NCI-H1105 (cell line): ENCODE measurements at places on chromosomes 1 and 21.

- DNase-seq = no peak
Observed at GRCh38 chr1:3614755-3615742, 3.7 kb upstream of the MEGF6 start.

GRCh38 chr1:228148196-228148861 is 1.4 kb upstream of the GJC2 start:
- DNase-seq = no peak

DNA sequence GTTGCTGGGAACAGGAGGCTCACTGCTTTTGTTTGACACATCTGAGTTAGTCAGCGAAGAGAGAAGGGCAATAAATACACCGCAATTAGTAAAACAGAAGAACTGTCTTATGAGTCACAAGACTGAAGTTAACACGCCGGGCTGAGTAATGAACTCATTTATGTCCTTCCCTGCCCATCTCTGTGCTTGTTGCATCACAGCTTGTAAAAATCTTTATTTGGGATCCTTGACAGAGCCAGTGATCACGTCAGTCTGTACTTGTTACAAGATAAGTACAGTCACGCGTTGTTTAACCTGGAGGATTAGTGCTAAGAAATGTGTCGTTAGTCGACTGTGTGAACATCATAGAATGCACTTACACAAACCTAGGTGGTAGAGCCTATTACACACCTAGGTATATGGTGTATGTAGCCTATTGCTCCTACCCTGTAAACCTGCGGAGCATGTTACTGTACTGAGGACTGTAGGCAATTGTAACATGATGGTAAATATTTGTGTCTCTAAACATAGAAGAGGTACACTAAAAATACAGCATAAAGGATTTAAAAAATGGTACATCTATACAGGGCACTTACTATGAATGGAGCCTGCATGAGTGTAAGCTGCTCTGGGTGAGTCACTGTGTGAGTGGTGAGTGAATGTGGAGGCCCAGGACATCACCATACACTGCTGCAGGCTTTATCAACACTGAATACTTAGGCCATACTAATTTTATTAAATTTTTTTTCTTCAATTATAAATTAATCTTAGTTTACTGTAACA is 272.2 kb downstream of the TNR start:
- DNase-seq = no peak

GRCh38 chr1:246569248-246570238 is 3.3 kb downstream of the CNST start:
- no peak for DNase-seq

DNA sequence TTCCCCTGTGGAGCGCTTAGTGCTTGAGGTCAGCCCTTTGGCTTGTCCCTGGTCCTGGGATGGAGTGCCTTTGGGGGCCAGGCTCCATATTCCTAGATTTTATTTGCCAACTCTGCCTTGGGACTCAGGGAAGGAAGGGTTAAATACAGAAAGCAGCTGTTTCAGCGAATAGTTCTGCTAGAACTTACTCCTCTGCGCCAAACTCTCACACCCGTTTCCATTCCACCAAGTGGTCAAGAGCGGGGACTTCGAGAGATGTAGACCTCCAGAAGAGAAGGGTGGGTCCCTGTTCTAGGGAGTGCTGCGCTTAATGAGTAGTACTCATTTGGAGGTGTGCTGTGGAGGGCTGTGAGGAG is 704 bp upstream of the TOMM40L start:
- DNase-seq = no peak

DNA sequence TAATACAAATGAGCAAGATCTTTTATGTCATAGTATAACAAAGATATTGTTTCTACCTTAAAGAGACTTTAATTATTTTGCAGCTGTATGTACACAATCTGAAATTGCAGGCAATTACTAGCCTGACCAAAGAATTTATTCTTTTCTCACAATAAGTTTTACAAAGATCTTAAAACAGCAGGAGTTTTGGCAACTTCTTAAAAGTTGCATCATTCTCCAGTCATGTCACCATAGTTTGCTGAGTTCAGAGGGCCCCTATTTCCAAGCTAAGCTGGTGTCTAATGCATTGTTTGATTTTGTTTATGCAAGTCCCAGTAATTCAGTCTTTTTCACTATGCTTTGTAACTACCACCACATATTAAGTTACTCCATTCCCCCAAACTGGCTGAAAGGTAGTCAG is 114.8 kb downstream of the DNAH14 start:
- no peak for DNase-seq

DNA sequence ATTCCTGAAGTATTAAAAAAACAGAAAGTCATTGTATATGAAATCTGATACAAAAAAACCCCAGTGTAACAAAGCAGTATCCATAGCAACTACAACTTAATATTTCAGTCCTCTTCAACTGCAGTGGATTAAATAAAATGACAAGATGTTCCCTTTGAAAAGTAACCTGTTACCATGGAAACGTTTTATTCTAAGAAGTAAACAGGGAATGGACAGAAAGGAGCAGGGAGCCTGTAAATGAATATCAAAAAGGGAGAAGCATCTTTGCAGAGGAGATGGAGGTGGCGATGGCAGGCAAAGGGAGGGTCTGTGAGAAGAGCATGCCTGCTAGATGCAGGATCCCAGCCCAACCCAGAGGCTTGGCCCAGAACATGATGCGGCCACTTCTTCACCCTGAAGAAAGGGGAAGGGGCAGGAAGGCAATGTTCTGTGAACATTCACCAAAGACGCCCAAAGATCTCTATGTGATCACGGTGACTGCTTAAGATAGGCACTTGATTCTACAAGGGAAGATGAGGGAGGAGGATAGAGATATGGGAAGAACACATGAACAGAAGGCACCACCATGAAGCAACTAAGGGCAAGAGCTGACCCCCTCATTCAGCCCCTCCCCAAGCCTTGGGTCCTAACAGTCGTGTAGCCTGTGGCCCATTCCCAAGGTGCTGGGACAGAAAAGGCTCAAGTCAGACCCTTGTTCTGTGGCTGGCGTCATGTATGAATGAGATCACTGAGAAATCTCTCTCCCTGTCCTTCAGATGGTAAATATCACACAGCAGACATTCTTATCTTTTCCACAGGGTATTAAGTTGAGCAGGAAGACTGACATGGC is 200.0 kb downstream of the SLC45A1 start:
- DNase-seq = no peak

GRCh38 chr1:178659789-178660208 is 65.2 kb upstream of the RALGPS2 start:
- DNase-seq = no peak

GRCh38 chr1:27388337-27389005 is 4.0 kb upstream of the GPR3 start:
- DNase-seq = peak; percentile 36

GRCh38 chr1:9225411-9225785 is 9.2 kb upstream of the H6PD start:
- DNase-seq = no peak

DNA sequence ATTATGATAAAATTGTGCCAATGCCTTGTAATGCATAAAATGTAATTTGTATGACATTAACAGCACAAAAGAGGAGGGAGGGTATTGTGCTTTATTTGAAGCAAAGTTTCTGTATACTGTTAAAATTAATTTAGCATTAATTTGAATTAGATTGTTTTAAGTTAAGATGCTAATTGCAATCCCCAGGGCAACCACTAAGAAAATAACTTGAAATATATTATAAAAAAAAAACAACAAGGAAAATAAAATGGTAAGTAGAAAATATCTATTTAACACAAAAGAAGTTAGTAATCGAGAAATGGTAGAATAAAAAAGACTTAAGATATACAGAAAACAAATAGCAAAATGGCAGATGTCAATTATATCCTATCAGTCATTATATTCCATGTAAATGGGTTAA is 131.4 kb upstream of the KAZN start:
- DNase-seq = no peak

DNA sequence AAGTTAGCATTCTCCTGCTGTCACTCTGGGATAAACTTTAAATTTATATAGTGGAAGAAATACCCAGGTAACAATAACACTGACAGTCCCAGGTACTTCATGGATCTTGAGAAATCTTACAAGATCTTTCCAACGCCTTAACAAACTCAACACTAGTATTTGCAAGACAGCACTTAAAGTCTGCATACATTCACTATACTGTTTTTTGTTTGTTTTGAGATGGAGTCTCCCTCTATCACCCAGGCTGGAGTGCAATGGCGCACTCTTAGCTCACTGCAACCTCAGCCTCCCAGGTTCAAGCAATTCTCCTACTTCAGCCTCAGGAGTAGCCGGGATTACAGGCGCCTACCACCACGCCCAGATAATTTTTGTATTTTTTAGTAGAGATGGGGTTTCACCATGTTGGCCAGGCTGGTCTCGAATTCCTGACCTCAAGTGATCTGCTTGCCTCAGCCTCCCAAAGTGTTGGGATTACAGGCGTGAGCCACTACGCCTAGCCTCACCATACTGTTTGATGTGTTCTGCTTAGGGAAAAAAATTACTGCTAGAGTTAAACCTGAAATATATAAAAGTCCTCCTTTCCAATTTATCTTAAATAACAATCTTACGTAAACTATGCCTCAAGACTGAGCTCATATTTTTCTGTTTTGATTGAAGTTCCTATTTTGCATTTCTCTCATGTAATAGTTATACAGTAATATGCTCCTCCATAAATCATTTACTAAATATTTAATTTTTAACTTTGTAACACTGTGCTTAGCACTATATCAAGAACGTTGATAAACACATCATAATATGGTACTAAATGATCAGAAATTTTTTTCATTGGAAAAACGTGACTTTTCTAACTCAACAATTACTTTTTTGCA is 17.5 kb downstream of the EYA3 start:
- no peak for DNase-seq

- DNase-seq = no peak
Observed at GRCh38 chr1:53684741-53685140, 54.2 kb downstream of the GLIS1 start.

GRCh38 chr1:205440476-205441317 is 15.1 kb downstream of the BLACAT1 start:
- no peak for DNase-seq

DNA sequence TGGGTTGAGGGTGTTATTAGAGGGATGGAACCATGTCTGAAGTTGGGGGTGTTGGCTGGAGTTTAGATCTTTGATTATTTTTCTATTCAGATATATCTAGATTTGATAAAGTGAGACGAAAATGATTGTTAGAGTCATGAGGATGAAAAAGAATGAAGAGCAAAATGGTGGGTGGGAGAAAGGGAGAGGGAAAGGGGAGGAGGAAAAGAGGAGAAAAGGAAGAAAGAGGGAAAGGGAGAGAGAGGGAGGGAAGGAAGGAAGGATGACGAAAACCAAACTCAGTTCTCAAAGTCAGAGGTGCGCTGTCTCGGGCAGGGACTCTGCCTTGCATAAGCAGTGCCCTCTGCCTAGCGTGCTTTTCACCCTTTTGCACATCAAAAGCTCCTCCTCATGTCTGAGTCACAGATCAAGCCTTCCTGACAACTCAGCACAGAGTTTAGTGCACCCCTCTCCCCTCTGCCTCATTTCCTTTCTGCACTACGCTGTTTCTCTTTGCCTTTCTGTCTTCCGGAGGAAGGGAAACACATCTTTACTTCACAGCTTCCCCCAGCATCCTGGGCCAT is 225.8 kb upstream of the PROX1 start:
- DNase-seq = no peak

DNA sequence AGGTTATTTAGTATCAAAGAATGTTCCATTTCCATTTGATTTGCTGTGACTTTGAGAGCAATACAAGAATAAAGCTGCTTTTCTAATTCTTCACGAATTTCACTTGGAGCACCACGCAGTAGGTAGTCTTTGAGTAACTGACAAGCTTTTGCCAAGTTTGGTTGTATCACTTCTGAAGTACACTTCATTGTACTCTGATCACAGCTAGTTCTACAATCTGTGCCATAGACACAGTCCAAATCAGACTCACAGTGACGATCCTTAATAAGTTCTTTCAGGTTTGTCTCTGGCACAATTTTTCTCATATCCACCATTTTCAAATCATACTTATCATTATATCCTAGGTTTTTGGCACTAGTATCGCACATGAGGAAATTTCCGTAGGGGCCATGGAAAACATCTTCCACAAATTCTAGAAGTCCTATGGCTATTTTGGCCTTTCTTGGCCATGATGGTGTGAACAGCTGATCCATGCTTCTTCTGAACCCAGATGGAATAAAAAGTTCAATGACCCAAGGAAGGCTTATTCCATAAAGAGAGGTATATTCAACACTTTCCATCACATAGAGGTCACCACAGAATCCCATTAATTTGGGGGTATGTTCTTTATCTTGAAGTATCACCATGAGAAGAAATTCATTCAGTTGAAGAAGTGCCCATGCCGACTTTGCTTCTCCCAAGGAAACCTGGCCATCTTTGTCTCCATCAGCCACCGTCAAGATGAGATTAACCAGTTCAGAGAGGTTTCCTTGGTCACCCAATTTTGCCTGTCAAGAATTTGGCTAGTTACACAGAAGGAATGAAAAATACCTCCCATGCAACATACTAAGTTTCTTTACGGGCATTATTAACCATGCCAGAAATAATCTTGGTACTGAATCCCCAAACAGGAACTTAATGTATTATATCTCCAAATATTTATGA is 11.9 kb downstream of the RPL5 start:
- DNase-seq = no peak

DNA sequence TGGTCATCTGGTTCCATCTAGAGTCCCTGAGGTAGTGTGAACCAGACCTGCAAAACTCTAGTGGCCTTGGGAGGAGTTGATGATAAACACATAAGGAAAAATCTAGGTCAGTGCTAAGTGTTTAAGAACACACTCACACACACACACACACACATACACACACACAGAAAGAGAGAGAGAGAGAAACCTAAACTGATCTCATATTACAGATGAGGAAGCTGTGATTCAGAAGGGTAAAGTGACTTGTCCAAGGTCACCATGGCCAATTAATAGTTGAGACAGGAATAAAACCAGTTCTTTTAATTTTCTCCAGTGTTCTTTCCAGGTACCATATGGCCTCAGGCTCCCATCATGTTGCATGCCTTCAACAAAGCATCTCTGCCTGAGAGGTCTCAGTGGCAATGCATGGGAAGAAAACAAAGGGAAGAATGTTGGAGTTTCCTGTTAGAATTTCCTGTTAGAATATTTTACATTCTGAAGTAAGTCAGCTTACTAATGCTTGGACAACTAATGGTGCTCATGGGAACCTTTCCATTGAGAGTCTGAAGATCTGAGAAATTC is 77.3 kb upstream of the TSPAN2 start:
- DNase-seq = no peak

GRCh38 chr1:25549273-25550154 is 6.1 kb downstream of the LDLRAP1 start:
- no peak for DNase-seq
